ENCODE measurements at places on chromosomes 7 and 10.
A peak's percentile ranks its signal among the peaks of the same experiment; 100 is the strongest.

GRCh38 chr7:1368682-1369571 lies 90.3 kb downstream of the MICALL2 start:
- peak; percentile 93 for DNase-seq

DNA sequence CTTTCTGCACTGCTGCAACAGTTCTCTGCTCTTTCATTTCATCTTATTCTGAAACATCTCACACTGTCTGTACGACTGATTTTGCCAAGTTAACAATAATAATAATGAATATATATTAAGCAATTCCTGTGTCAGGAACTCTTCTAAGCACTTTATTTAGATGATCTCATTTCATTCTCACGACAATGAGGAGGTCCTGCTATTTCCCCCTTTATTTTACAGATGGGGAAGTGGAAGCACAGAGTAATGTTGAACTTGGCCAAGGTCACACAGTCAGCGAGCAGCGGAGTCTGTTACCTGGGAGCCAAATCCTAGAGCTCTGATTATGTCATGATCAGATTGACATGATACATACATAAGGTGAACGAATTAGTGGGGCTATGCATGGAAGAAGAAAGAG lies 5.8 kb downstream of the MRC1 start:
- no peak for DNase-seq

DNA sequence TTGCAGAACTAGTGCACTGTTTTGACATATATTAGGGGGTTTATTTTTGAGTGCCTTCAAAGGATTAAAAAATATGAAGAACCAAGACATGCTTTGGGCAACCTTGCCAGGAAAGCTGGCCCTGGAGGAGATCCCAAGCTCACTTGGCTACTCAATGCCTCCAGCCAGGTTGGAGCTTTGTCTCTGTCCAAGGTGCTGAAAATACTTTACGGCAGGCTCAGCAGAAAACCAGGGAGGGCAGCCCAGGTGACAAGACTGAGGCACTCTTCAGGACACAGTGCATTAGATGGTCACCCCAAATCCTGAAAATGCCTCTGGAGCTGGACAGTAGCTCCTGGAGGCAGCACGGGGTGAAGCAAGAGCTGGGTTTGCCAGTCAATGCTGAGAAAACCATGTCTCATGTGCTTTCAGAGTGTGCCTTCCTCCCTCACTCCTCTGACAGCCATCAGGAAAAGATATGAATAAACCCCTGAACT lies 5.8 kb upstream of the KCNH2 start:
- peak; percentile 75 for DNase-seq

GRCh38 chr10:9900751-9901150 lies 1116.9 kb upstream of the CELF2 start:
- DNase-seq = no peak

- no peak for DNase-seq
Measured at GRCh38 chr7:157297185-157297584, 39.6 kb upstream of the DNAJB6 start.

- DNase-seq = peak; percentile 93
Measured at GRCh38 chr7:127629268-127629854, 11.4 kb upstream of the PAX4 start.

DNA sequence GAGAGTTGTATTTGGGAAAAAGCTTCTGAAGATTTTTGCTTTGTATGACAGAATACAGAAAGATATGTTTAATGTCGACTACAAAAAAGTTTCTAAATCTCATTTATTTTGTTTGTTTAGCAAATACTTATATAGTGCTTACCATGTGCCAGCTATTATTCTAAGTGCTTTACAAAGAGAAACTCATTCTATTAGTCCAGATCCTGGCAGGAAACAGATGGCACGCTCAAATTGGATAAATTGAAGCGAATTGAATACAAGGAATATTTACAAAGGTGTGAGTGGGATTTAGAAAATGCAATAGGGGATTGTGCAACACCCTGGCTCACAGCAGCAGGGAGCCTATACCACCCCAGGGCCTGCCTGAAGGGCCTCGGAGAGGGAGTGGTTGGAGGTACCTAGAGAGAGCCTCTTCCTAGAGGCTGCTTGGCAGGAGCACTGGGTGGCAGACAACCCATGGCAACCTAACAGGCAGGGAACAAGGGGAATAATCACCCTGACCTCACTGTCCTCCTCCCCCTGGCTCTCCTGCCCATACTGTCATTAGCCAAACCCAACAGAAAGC lies 27.6 kb upstream of the FAM204A start:
- no peak for DNase-seq

GRCh38 chr7:76267894-76268183 lies 34.6 kb upstream of the HSPB1 start:
- DNase-seq = no peak

- DNase-seq = no peak
Measured at GRCh38 chr7:106864298-106865081, 592 bp upstream of the PIK3CG start.

DNA sequence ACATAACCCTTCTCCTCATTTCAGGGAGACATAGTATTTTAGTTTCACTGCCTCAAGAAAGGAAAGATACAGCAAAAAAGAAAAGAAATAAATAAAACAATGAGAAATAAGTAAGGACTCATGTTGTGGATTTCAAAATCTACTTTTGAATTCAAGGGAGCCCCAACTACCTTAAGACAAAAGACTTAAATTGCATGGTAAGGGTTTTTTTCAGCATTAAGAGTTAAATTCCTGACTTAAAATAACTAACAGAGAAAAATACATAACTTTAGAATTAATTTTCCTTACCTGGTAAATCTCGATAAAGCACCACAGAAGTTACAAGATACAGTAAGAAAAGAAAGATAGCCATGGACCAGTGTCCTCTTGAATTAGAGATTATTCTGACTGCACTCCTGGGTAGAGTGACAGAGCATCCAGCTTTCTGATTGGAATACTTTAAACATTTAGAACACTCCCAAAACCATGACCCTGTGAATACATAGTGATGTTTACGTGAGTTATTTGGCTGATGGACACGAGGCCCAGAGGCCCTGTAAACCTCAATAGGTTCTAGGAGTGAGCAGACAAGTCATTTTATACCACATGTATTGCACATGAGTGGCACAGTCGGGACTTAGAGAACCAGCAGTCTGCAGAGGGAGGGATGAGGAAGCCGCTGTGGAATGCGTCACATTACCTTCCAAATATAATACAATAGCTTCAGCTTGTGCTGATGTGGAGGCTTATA lies 292.5 kb upstream of the SEMA3C start:
- DNase-seq = peak; percentile 60

DNA sequence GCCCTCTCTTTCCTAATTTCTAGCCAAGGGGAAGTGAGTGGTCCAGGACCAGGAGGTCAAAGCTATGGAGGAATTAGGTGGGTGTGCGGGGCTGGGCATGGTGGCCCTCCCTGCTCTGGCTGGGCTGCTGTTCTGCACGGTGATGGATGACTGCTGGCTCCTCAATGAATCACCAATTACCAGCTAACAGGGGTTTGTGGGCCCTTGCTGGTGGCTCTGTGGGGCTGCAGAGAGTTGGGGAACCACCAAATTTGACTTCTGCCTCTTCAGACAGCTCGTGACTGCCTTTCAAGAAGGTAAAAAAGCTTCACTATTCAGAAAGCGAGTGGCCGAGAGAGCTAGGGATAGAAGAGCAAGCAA lies 35.0 kb upstream of the HABP2 start:
- DNase-seq = peak; percentile 50

DNA sequence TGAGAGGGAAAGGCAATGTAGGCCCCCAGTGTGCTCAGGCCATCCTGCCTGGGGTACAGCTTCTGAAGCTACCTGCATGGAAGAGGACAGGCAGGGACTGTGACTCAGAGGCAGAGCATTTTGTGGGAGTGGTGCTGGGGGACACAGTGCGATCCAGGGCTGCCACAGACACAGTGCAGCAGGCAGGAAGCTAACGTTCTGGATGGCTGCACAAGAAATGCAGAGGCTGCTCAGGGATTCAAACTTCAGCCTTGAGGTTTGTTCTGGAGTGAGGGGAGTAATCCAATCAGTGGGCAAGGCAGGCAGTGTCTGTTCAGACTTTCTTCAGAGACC lies 648.0 kb upstream of the IGFBP3 start:
- DNase-seq = peak; percentile 96

DNA sequence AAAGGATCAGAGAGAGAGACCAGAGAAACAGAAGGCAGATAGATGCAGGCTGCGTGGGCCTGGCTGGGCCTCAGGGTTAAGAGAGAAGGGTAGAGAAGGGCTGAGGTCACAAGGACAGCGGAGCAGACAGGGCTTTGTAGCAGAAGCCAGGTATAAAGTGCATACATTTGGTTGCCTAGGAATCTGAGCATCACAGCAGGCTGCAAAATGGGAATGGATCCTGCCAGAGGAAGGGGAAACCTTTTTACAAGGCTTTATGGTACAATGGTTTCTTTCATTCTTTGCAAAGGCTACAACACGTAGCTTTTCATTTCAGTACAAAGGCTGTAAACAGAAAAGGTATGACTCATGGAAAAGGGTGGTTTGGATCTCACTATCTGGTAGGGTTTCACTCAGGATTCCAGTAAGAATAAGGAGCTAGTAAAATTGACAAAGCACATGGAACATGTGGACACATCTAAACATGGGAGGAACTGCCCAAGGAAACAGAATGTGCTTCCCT lies 275.1 kb downstream of the DOCK4 start:
- DNase-seq = peak; percentile 95

DNA sequence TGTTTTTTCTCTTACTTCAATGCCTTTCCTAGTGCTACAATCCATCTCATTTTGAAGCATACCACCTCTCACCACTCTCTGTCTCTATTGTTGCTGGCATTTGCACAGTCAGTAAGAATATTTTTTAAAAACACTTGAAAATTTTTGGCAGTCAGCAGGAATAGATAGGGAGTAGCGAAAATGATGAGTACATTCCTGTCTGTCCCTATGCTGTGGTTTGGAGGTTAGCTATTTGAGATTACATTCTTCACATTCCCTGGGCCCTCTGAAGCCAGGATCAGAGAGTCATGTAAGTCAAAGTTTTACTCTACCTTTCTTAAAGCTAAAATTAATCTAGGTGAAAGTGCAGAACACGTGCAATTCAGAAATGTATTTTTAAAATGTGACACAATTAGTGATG lies 53.0 kb upstream of the MAGI2 start:
- peak; percentile 73 for DNase-seq

DNA sequence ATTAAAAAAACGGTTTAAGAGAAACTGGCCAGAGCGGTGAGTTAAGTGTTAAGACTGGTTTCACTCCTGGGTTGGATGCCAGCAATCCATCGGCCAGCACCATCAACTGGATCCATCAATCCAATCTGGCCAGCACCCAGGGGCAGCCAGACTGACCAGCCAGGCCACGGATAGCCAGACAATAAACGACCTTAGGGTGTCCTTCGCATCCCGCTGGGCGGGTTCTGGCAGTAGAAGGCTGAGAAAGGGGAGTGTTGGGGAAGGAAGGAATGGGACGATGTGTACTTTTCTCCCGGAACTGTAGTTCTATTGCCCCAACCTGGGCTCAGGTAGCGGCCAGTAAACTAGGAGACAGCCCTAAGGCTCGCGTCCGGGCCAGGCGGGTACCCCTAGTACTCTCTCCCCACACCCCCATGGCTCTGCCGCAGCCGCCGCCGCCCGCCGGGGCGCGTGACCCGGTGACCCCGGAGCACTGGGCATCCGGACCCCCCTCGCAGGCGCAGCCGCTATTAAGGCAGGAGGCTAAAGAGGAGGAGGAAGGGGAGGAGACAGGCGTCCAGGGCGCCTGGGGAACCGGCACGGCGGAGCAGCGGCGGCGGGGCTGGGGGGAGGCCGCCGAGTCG lies at the start of gene CASD1:
TSS of gene CASD1 (plus strand) at position 546 of the 623 bp plus-strand sequence. CDS start 276 bp downstream, outside the sequence.
- peak; percentile 76 for DNase-seq

DNA sequence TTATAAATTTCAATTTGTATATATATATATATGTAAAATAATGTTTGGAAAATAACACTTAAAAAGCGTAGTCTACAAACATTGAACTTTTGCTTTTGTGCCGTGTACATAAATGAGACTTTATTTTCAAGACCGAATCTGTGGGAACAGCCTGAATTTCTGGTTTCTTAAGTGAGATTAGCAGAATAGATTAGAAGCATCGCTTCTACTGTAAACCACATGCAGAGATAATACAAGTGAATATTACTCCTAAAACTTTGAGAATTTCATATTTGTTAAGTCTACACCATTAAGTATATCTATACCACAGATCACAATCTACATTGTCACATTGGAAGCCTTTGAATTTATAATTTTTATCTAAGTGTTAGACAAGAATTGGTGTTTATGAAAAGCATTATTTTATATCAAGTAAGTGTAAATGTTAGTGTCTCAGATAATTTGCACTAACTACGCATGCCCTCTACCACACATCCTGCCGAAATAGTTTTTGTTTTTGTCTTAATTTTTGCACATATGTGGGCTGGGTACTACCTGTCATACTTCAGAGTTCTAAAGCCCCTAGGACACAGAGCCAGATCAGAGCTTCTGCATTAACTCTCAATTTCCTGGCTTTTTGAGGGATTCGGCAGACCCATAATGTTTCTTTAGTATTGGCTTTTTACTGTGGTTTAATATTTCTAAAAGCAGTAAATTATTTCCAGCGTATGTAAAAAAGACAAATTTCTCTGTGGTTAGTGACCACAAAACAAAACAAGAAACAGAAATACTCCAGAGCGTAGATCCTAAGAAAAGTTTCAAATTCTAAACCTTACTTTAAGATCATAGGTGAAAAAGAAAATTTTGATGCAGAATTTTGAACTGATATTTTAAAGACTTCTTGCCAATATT lies 20.0 kb downstream of the TWIST1 start:
- DNase-seq = no peak

- no peak for DNase-seq
Measured at GRCh38 chr10:5448333-5449001, 36.1 kb downstream of the NET1 start.

GRCh38 chr7:50423860-50424259 lies 26.3 kb downstream of the FIGNL1 start:
- no peak for DNase-seq

- peak; percentile 70 for DNase-seq
Measured at GRCh38 chr7:92754919-92755581, 81.3 kb downstream of the CDK6 start.

DNA sequence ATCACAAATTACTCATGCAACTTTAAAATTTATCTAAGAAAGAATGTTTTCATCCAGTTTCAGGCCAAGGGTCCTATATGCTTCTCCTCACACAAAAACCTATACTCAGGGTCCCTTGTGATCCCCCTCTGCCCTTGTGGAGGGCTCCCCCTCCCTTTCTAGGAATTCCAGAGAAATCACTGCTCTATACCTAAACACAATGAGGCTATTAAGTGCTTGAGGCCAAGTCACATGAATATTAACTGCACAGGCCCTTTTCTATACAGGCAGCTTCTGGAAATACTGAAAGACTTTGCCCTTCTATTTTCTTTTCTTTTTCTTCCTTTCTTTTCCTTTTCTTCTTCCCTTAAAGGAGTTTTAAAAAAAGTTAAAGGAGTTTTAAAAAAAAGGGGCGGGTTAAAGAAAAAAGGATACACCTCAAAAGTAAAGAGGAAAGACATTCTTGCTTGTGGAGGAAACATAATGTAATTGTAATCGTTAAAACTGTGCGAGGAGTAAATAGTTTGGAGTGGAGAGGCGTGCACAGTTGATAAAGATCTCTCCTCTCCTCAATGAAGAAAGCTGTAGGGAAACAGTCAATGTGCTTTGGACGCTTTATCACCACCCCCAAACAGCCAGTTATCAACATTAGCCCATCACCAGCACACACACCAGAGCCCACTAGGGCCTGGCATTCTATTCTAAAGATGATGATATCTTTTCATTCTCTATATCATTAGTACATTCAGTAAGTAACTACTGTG lies 16.4 kb downstream of the GRB10 start:
- no peak for DNase-seq

GRCh38 chr7:5349437-5350173 lies 66.9 kb downstream of the SLC29A4 start:
- DNase-seq = peak; percentile 77

GRCh38 chr10:114691442-114691941 lies 33.4 kb upstream of the ABLIM1 start:
- no peak for DNase-seq

GRCh38 chr10:118804262-118804773 lies 49.5 kb upstream of the CACUL1 start:
- no peak for DNase-seq
